Kidney epithelial cell (primary cell): ENCODE measurements at places on chromosomes 11 and 22. TPM values are rescaled to one million over a fixed set of nuclear protein-coding genes. Genes with fewer than 3 reads are reported as not detected.

Gene ART1
- not detected in 2 replicates for total RNA-seq

Gene HBD
- total RNA-seq: not detected in 2 replicates

- DNase-seq: no peak
These were observed 9.6 kb downstream of the PTS start for GRCh38 chr11:112235750-112236390.

DNA sequence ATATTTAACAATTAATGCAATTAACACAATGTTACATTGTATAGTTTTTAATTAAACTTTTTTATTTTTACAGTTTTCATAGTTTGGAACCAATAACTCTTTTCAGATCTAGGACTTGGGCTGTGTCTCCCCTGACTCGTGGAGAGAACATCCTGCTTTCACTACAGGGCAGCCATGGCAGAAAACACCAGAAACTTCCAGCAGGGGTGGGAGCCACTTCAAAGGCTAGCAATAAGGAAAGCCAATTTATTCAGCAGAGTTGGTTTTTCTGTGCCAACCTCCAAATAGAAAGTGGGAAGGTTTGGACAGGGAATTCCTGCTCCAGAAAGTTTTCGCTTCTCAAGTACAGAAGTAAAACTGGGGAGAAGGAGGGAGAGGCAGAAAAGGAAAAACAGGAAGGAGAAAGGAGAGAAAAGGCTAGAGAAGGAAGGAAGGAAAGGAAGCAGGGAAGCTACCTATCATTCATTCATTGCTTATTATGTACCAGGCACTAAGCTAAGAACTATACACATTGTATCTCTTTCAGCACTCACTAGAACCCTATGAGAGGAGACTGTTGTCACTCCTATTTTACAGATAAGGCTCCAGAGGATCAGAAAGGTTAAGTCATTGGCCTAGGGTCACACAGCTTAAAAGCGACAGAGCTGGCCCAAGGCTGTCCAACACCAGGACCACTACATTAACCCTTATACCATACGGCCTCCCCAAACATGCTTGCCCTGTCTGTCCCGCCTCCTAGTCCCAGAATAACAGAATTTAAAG, 54.8 kb upstream of the CREB3L1 start:
- DNase-seq: no peak

GRCh38 chr11:33670250-33671011, 30.2 kb downstream of the C11orf91 start:
- DNase-seq: no peak

GRCh38 chr11:70583781-70584218, 185.5 kb downstream of the CTTN start:
- no peak for DNase-seq
